Fibroblast of mammary gland (primary cell): ENCODE measurements at places on chromosomes 12 and 14.

- no peak for DNase-seq
These were observed 61.1 kb upstream of the FLRT2 start for GRCh38 chr14:85468816-85469215.

DNA sequence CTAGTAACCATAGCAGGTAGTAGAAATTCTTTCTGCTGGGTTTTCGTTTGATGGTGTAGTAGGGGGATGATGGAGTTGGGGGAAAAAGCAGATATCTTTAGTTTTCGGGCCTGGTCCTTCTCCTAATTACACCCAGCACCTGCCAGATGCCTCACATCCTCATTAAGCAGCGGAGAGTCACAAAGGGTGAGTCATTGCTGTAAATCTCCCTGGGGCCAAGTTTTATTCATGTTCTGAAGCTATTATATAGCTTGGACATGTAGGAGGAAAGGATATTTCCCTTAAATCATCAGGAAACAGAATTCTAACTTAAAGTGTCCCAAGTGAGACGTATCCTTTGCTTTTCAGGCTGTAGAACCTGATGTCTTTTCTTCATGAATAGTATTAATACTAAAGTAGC lies 4.9 kb upstream of the NECAP1 start:
- peak; percentile 69 for DNase-seq

- DNase-seq = no peak
These were observed 16.0 kb downstream of the PDE1B start for GRCh38 chr12:54565310-54565985.

- no peak for DNase-seq
These were observed 29.5 kb upstream of the ZNF740 start for GRCh38 chr12:53151039-53151438.

DNA sequence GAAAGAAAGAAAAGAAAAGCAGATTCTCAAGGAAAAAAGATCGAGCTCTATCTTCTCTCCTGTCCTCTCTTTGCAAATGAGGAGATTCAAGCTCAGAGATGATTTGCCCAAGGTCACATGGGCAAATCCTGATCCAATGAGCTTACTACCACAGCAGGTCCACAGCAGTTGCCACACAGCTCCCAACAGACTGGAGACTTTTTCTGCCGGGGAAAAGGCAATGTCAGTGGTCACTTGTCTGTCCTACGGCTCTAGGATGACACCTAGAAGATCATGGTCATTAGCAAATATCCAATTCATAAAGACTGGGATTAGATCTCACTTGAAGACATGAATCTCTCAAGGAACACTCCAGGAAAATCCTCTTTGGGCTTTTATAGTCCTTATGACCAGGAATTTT lies 58.8 kb downstream of the TTC7B start:
- DNase-seq = no peak

DNA sequence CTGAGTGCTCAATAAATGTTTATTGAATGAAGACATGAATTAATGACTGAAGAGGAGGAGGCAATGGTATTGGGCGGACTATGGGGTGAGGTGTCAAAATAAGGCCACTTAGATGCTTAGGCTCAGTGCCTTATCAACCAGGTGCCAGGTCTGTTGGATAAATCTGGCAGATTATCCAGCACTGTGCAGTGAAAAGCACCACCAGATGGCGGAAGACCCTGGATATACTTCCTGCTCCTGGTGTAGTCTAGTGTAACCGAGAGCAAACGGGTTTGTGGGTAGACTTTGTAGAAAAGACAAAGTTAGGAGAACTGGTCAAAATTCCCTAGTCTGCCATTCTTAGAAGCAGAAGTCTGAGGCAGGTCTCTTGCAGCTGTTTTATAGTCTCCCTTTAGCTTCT lies 306.3 kb downstream of the ATP23 start:
- no peak for DNase-seq

DNA sequence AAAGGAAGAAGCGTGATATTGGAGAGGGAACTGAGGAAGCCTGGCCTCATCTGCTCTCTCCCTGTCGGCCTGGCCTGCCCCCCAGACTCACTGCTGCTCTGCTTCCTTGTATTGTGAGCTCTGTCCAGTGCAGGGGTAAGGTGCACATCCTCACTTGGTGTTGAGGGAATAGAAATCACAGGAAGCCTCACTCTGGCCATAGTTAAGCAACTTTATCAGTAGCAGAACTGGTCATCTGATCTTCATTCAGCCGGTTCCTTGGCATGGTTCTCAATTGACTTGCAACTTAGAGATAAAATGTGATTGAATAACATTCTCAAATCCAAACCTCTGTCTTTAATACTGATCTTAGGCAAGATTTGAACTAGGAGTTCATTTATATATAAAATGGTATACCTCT lies 11.5 kb upstream of the CCDC175 start:
- DNase-seq = no peak
